ENCODE measurements at places on chromosomes 3 and 15.

DNA sequence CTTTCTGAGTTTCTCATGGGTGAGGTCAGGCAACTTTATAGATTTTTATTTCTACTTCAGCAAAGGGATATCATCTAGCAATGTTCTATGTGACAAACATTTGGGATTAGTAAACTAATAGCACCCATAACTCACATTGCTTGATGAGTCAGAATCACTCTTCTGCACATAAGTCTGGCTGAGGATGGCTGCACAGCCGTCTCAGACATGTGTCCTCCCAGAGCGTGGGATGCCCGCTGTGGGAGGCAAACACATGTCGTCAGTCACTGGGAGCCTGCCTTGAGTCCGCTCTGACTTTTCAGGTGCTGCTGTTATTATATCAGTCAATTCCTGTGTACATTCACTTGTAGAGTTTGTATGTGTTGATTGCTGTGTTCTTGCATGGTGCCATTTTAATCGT, 230.7 kb upstream of the TRIM42 start:
- no peak for DNase-seq

GRCh38 chr15:82139823-82140268, 94.0 kb upstream of the MEX3B start:
- peak; percentile 23 for DNase-seq

GRCh38 chr15:29568840-29569532, 253.3 kb downstream of the TJP1 start:
- DNase-seq = peak; percentile 67

DNA sequence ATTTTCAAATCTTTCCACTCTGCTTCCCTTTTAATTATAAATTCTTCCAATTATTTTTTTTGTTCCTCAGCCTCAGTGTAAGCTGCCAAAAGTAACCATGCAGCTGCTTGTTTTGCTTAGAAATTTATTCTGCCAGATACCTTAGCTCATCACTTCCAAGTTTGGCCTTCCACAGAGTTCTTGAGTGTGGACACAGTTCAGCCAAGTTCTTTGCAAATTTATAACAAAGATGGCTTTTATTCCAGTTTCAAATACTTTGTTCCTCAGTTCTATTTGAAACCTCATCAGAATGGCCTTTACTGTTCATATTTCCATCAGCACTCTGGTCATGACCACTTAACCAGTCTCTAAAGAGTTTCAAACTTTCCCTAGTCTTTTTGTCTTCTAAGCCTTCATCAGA, 10.3 kb downstream of the RTP1 start:
- DNase-seq = no peak

GRCh38 chr3:30777426-30778113, 116.9 kb downstream of the GADL1 start:
- DNase-seq = no peak

- peak; percentile 16 for DNase-seq
These were observed at the start of gene CACNA2D3 for GRCh38 chr3:54122324-54123002. Gene CACNA2D3 (plus strand): TSS chr3:54122552.

DNA sequence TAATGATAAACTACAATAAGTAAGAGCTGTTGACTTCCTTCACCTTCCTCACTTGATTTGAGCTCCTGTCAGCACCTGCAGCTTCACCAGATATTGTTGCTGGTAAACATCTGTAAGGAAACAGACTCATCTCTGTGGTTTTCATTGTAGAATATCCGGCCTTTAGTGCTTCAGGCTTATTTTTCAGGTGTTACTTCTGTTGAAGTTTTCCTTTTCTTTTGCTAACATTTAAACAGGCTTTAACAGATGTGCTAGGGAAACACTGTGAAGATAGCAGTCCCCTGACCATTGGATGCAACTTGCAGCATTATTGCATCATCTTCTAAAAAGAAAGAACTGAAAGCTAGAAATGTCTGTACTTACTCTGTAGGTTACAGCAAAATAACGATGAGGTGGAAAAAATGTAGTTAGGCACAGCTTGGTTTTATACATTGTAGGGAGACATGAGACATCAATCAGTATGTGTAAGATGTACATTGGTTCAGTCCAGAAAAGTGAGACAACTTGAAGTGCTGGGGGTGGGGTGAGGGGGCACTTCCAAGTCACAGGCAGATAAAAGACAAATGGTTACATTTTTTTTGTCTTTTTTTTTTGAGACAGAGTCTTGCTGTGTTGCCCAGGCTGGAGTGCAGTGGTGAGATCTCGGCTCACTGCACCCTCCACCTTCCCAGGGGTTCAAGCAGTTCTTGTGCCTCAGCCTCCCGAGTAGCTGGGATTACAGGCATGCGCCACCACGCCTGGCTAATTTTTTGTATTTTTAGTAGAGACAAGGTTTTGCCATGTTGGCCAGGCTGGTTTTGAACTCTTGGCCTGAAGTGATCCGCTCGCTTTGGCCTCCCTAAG, 10.2 kb downstream of the EDEM1 start:
- no peak for DNase-seq

DNA sequence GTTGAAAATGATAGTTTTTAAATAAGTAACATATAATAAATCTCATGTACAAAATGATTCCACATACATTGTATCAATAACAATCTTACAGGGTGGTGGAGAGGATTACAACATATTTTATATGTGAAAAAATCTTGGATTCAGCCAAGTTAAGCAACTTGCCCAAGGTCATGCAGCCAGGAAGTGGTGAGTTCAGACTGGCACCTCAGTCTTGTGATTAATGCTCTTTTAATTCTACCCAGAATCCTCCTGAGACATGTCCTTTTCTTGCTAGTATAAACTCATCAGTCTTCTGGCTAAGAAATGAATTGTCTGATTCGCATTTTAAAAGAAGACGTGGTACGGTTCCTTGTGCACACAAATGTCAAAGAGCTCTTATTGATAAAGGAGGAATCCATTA, 4.5 kb upstream of the MYRIP start:
- DNase-seq = no peak

DNA sequence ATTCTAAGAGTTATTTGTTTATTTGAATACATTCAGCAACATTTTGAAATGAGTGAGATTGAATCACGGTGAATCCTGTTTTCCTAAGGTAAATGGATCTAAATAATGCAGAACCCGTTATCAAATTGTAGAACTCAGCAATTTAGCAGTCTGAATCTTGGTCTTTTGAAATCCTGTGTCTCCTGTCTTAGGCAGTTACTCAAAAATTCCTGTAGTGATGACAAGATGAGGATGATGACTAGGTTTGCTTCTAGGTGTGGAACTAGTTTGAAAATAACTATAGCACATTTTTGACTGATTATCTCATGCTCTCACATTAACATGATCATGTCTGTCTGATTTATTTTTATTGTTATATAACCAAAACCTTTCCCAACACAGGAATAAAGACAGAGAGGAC, 115.0 kb downstream of the RAP2B start:
- no peak for DNase-seq

DNA sequence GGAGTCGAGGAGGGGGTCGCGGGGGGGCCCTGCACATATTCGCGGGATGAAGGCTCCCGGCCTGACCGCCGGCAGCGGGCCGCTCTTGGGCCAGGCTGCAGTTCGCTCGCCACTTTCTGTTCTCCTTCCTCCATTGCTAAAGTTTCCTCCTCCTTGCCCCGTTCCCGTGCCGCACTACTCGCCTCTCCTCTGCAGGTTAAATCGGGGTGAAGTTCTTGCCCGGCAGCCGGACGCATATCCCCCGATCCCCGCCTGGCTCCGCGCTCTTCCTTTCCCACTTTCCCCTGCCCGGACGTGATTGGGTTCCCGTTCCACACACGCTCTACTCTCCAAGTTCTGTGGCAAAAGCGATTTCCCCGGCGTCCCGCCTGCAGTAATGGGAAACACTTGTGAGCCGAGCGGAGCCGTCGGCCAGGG, 556 bp downstream of the CRYBG3 start:
- peak; percentile 11 for DNase-seq

DNA sequence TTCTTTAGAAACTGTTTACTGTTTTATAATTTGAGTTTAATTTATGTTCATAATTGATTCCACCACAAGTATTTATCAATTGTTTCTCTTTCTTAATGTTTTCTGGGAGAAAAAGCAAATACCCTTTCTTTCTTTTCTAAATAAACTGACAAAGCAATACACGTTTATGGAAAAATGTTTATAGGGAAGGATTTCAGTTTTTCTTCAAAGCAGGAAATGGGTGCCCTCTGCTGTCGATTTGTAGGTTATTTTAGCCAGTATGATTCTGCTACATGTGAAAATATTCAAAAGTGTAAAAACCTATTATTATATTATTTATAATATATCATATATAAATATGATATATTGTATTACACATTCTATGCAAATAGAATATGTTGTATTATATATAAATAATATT, 921.0 kb upstream of the ROBO1 start:
- DNase-seq = peak; percentile 28

GRCh38 chr15:59419170-59419569, 18.8 kb upstream of the FAM81A start:
- DNase-seq = no peak

DNA sequence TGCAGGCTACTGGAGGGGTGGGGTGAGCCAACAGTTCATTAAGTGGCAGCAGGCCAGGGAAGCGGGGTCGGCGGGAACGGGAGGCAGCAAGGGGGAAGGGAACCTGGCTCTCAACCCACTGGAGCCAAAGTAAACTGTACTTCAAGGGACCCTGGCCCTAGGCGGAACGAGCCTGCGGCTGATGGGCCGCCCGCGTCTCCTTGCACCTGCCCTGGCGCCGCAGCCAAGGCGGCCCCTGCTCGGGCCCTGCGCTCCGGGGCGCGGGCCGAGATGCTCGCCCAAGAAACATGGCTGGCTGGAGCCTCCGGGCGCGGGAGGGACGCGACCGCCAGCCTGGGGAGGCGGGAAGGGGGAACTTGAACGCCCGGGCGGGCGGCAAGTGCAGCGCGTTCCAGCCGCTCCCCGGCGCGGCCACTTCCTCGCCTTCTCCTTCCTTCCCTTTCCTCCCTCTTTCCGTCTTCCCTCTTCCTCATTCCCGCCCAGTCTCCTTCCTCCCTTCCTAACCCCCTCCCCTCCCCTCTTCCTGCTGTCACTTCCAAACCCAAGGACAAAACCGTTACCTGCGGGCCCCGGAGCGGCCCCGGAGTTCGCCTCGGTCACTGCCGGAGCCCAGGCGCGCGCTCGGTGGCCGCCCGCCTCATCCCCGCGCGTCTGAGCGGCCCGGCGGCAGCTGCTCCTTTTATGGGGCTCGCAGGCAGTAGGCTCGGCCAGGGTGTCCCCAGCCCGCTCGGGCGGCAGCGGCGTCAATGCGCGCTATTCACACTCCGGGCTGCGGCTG, 489.7 kb downstream of the MAGI1 start:
- DNase-seq = no peak

- DNase-seq = no peak
These were observed 24.6 kb downstream of the GTF2E1 start for GRCh38 chr3:120767106-120767505.

DNA sequence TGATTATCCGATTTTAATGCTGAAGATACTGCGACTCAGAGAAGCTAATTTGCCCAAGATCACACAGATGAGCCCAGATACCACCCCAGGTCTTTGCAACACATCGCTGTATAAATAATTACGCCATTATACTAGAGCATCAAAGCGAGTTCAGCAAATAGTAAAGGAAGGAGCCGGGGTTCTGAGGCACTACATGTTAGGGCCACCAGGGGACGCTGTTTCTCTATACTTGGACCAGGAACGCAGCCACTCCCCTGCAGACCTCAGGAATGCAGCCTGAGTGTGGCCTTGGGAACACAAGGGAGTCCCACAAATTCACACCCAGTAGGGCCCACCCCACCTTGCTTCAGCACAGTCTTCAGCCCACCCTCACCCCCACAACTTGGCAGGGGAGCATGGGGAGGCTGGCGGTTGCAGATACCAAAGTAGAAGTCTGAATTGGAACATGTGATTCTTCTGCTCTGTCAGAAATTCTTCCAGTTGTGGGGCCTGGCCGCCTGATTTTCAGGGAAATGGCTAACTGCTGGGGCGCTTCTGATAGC, 57.8 kb upstream of the RYK start:
- DNase-seq = peak; percentile 84

GRCh38 chr15:98872774-98873173, 134.8 kb downstream of the PGPEP1L start:
- no peak for DNase-seq

DNA sequence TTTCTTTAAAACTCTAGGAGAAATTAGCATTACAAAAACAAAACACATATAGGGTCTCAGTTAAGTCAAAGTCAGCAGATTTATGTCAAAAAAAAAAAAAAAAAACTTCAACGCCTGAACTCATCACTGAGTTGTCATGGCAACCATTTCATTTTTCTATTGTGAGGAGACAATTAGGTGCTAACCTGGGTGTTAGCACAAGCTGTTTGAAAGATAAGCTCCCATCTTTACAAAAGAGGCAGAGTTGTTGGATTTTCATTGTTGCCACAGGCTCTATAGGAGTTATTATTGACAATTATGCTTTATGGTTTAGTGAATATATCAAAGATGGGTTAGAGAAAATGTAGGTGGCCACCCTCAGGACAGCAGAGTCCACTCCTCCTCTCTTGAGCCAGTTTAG, 806.9 kb downstream of the GRM7 start:
- DNase-seq = no peak

GRCh38 chr3:86104154-86104553, 886.8 kb downstream of the VGLL3 start:
- no peak for DNase-seq

DNA sequence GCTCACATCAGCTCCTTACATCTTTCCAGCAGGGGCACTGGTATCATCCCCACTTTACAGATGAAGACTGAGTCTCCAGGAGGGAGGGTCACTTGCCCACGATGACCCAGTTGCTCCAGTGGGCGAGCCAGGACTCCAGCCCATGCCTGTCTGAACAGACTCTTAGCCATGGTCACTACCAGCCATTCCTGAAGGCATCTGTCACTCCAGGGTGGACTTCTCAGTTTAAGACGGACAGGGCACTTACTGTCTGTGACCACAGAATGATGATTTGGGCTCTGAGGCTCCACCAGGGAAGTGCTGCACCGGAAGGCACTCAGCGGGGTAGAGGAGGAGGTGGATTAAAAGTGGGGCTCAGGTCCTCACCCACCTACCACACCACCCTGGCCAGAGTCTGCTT, 104.0 kb upstream of the SLC6A6 start:
- no peak for DNase-seq

GRCh38 chr3:129520960-129521359, 7.5 kb upstream of the RHO start:
- no peak for DNase-seq

- DNase-seq = no peak
These were observed 64.0 kb downstream of the GLB1 start for GRCh38 chr3:33032938-33033337.

- no peak for DNase-seq
These were observed 31.8 kb upstream of the CTSH start for GRCh38 chr15:78976691-78977090.

- no peak for DNase-seq
These were observed 271.9 kb upstream of the GADL1 start for GRCh38 chr3:31166249-31166885.

GRCh38 chr3:156635973-156636372, 38.4 kb upstream of the TIPARP start:
- DNase-seq = no peak

DNA sequence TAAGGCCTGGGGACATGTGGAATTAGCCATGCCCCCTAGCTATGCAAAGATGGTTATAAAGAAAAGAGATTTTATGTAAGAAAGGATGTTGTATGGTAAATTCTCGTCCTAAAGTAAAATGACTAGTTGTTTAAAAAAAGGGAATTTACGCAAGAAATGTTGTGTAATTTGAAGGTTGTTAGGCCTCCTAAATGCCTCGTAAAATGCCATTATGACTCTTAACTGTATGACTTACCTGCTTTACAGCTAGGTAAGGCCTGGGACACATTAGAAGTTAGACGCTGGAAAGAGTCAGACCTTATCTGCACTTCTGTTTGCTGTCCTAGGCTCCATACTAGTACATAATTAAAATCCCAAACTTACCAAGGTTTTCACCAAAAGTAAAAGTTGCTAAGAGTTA, 17.5 kb upstream of the HHATL start:
- no peak for DNase-seq

GRCh38 chr3:72580900-72581299, 267.3 kb downstream of the SHQ1 start:
- DNase-seq = no peak

Measured in NCI-H510A treated with DMSO at 0.1 percent for 48 hours (cell line).